ENCODE measurements at places on chromosomes 1 and 21.

DNA sequence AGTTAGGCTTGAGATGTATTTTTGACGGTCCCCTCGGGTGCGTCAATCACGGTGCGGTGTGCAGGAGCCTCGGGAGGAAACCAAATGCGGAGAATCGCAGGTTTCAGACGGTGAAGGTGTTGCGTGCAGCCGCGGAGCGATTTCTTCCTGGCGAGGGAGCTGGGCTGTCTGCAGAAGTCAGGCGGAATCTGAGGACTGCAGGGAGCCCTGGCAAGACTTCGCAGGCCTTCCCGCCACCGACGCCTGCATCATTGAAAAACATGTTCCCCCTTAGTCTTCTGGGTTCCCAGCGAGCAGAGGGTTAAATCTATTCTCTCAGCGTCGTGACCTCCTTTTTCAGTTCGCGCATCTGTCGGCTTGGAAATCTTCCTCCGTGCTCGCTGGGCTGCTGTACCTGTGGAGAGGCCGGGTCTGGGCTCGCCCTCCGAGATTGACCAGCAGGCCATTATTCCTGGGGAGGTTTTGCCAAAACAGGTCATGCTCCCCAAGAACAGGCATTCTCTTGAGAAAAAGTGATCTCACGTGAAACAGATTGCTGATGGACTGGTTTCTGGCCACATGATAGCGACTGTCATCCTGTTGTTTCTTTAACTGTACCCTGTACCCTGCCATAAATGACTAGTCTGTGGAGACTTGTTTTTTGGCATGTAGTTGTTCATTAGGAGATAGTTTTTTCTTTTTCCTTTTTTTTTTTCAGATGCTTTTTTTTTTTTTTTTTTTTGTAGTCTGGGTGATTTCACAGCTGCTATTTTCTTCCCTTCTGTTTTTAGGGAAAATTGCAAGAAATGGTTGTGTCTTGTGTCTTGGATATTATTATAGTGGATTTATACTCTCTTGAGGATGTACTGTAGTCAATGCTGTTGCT, 894 bp downstream of the EPB41 start:
- peak overlapping the region; percentile 74 for H3K27ac ChIP-seq
- peak overlapping the region; percentile 94 for H3K4me3 ChIP-seq
- no peaks in the 10 kb centered on the region for H3K27me3 ChIP-seq
- no peak for DNase-seq

DNA sequence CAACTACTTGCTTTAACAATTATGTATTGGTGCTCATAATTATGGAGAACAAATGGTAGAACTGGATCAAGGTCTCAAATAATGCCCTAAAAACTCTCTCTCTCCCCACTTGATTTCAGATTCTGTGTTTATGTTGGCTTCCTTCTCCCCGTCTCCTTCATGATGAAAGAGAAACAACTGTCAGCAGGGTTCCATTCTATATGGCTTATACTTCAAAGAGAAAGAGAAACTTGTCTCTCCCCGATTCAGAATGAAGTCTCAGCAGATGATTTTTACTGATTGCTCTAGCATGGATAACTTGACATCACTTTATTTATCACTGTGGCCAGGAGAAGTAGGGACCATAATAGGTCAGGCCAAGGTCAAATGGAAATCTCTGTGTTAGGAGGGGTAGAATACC, 575.6 kb downstream of the AGBL4 start:
- H3K36me3 ChIP-seq: no peaks in the 10 kb centered on the region
- H3K4me3 ChIP-seq: no peak overlapping the region
- H3K27ac ChIP-seq: no peak overlapping the region
- DNase-seq: no peak
- no peaks in the 10 kb centered on the region for H3K4me1 ChIP-seq
- no peaks in the 10 kb centered on the region for H3K27me3 ChIP-seq

DNA sequence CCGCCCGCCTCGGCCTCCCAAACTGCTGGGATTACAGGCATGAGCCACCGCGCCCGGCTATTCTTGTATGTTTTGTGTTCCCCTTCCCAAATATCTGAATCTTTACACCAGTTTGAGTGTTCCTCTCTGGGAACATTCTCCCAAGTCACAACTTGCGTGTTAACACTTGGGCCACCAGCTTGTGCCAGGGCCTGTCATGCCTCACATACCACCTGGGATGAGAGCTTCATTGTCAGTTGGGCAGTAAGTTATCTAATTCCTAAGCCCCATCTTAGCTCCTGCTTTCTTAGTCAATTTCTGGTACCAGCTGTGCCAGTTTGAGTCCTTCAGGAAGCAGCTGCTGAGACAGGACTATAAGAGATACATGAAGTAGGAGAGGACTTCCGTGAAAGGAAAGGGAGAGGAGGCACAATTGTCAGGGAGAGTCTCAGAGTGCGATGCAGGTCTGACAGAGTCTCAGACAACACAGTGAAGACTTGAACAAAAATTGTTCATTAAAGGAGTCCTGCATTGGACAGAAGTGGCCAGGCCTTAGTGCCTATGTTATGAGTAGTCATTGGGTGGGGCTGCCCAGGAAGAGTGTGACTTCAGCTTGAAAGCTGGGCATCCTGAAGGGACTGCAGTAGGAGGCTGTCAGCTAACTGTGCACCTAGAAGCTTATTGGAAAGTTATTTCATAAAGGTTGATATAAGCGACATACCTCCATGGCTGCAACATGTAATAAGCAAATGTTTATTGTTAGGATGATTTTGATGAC, 17.3 kb downstream of the ZFYVE9 start:
- no peak for DNase-seq
- H3K27me3 ChIP-seq: no peaks in the 10 kb centered on the region
- H3K4me1 ChIP-seq: no peaks in the 10 kb centered on the region
- H3K27ac ChIP-seq: no peak overlapping the region

DNA sequence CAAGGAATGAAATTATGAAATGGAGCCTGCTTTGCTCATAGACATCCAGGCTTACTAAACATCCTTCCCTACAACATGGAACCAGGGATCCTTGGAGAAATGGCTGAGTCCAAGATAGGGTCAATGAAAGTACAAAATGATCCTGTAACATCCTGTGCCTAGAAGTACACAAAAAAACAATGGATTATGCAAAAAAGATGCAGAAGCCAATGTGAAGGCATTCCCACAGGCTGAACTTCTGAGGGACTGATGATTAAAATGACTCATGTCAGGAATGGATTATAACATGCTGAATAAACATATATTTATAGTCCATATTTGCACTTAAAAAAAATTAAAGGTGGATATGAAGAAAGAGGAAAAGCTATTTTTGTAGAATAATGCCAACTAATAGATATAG, 10.4 kb upstream of the HOOK1 start:
- no peak for DNase-seq
- no peaks in the 10 kb centered on the region for H3K27me3 ChIP-seq
- no peak overlapping the region for H3K27ac ChIP-seq
- H3K36me3 ChIP-seq: no peaks in the 10 kb centered on the region
- H3K4me1 ChIP-seq: no peaks in the 10 kb centered on the region
- H3K4me3 ChIP-seq: no peak overlapping the region

GRCh38 chr1:205794011-205794730, 18.8 kb downstream of the SLC41A1 start:
- H3K4me1 ChIP-seq: no peaks in the 10 kb centered on the region
- no peak for DNase-seq
- H3K4me3 ChIP-seq: no peak overlapping the region
- peaks cover 52% of the 10 kb centered on the region for H3K36me3 ChIP-seq

- no peaks in the 10 kb centered on the region for H3K36me3 ChIP-seq
- H3K27me3 ChIP-seq: no peaks in the 10 kb centered on the region
- no peak overlapping the region for H3K4me3 ChIP-seq
- DNase-seq: no peak
- peaks cover 6% of the 10 kb centered on the region for H3K4me1 ChIP-seq
Observed at GRCh38 chr1:33375316-33375715, 54.4 kb upstream of the A3GALT2 start.

- H3K4me3 ChIP-seq: no peak overlapping the region
- H3K4me1 ChIP-seq: no peaks in the 10 kb centered on the region
- no peak overlapping the region for H3K27ac ChIP-seq
- no peaks in the 10 kb centered on the region for H3K36me3 ChIP-seq
Observed at GRCh38 chr1:159505676-159506075, 30.1 kb downstream of the OR10J5 start.

DNA sequence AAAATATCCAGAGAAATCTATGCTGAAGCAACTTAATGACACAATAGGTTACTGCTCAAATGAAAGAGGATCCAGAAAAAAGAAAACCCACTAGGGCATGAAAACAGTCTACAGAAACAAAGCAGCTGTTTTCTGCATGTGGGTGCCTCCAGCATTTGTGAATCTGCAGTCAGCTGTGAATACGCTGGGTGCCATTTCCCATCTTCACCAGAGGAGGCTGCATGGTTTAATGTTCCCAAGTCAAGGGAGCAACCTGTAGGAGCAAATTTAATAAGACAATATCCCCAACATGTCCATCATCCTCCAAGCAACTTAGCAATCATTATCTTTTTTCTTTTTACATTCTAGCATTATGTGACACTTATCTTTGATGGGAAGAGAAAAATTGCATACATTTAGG, 396.6 kb downstream of the BRINP2 start:
- H3K4me3 ChIP-seq: no peak overlapping the region
- no peaks in the 10 kb centered on the region for H3K4me1 ChIP-seq
- H3K27ac ChIP-seq: no peak overlapping the region
- DNase-seq: no peak

DNA sequence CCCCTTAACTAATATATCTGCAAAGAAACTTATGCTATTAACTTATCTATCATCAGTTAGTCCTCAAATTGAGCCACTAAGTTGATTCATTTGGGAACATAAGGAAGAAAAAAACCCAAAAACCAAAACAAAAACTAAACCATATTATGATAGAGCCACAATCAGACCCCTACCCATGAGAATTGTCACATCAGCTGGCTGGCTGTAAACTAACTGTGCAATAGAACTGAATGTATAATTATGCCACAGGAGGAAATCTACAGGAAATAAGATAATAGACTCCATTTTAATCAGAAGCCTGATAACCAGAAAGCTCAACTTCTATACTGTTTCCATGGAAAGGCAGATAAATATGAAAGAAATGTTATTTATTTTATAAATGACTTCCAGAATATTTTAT, 110.0 kb downstream of the RGL1 start:
- no peak overlapping the region for H3K27ac ChIP-seq
- no peak for DNase-seq
- H3K4me3 ChIP-seq: no peak overlapping the region
- H3K4me1 ChIP-seq: no peaks in the 10 kb centered on the region
- no peaks in the 10 kb centered on the region for H3K36me3 ChIP-seq
- H3K27me3 ChIP-seq: no peaks in the 10 kb centered on the region

GRCh38 chr1:67137307-67137753, 2.6 kb upstream of the C1orf141 start:
- H3K4me1 ChIP-seq: peaks cover 5% of the 10 kb centered on the region
- H3K27ac ChIP-seq: no peak overlapping the region
- H3K36me3 ChIP-seq: no peaks in the 10 kb centered on the region

- H3K27me3 ChIP-seq: no peaks in the 10 kb centered on the region
- no peak for DNase-seq
- H3K4me3 ChIP-seq: peak overlapping the region; percentile 84
- H3K4me1 ChIP-seq: peaks cover 6% of the 10 kb centered on the region
- H3K36me3 ChIP-seq: peaks cover 32% of the 10 kb centered on the region
Observed at GRCh38 chr1:45340816-45341466, 701 bp upstream of the MUTYH start.

DNA sequence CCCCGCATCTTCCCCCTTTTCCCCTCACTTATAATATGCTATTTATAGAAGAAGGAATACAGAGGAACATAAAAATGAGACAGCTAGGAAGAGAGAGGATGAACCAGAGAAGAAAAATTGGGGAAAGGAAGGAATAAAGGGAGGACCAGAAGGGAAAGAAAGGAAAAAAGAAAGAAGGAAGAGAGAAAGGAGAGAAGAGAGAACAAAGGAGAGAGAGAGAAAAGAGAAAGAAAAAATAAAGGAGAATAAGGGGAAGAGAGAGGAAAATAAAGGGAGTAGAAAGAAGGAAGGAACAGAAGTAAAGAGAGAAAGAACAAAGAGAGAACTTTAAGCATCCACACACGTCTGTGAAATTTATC, 11.2 kb upstream of the IGSF3 start:
- no peak overlapping the region for H3K27ac ChIP-seq
- H3K36me3 ChIP-seq: no peaks in the 10 kb centered on the region
- DNase-seq: no peak
- no peak overlapping the region for H3K4me3 ChIP-seq

GRCh38 chr1:238474263-238474662, 583.5 kb upstream of the ZP4 start:
- H3K36me3 ChIP-seq: no peaks in the 10 kb centered on the region
- H3K4me1 ChIP-seq: no peaks in the 10 kb centered on the region
- H3K4me3 ChIP-seq: no peak overlapping the region
- H3K27ac ChIP-seq: no peak overlapping the region
- DNase-seq: no peak
- H3K27me3 ChIP-seq: no peaks in the 10 kb centered on the region

DNA sequence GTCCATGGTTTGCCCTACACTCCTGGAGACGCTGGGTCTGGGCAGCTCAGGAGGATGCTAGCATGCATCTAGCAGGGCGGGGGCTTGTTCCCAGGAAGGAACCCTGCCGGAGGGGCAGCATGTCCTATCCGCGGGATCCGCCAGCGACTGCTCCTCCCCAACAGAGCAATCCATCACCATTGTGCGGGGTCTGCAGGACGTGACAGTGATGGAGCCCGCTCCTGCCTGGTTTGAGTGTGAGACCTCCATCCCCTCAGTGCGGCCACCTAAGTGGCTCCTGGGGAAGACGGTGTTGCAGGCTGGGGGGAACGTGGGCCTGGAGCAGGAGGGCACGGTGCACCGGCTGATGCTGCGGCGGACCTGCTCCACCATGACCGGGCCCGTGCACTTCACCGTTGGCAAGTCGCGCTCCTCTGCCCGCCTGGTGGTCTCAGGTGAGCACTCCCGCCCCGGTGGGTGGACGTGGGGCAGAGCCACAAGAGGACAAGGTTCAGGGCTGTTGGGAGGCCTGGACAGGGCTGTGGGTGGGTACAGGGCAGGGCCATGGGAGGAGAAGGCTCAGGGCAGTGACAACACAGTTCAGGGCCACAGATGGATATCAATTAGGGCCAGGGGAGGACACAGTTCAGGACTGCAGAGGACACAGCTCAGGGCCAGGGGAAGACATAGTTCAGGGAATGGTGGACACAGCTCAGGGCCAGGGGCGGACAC, 71.3 kb downstream of the OBSCN start:
- H3K4me1 ChIP-seq: peaks cover 7% of the 10 kb centered on the region
- H3K4me3 ChIP-seq: no peak overlapping the region
- peaks cover 19% of the 10 kb centered on the region for H3K36me3 ChIP-seq
- H3K27ac ChIP-seq: no peak overlapping the region
- no peak for DNase-seq
